Sigmoid colon (tissue), 7 donors: ENCODE measurements at places on chromosomes 5 and 9.

DNA sequence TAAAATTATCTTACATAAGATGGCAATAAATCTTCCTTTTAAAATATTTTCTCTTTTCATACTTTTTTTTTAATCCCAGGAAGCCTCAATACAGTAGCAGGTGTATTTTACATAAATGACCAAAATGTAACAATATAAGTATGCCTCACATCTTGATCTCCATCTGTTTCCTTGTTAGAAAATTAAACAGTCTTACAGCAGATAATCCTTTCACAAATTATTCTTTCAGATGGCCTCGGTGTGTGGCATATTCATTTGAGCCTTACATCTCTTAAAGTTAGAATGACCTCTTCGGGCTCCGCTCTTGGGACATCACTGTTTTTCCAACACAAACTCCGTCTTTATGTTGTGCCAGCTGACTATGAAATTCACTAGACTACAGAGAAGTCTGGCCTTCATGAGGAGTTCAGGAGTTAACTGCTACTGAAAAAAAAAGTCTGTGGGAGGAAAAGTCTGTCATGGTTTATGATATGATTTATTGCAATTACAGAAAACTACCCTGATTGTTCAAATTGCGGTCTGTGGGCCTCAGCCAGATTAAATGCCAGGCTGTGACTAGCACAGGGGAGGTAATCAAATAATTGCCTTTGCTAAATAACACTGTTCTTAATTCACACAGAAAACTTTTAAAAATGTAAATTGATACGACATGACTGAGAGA, 292.9 kb upstream of the PUM3 start:
- DNase-seq = no peak

GRCh38 chr9:69004836-69005235, 9.1 kb downstream of the PRKACG start:
- DNase-seq = no peak

- no peak for DNase-seq
Measured at GRCh38 chr9:121607434-121608167, 43.8 kb upstream of the DAB2IP start.

- DNase-seq = no peak
Measured at GRCh38 chr5:8923526-8923925, 622.3 kb downstream of the SEMA5A start.

- DNase-seq = no peak
Measured at GRCh38 chr9:109780453-109781033, 545 bp downstream of the PALM2AKAP2 start.

DNA sequence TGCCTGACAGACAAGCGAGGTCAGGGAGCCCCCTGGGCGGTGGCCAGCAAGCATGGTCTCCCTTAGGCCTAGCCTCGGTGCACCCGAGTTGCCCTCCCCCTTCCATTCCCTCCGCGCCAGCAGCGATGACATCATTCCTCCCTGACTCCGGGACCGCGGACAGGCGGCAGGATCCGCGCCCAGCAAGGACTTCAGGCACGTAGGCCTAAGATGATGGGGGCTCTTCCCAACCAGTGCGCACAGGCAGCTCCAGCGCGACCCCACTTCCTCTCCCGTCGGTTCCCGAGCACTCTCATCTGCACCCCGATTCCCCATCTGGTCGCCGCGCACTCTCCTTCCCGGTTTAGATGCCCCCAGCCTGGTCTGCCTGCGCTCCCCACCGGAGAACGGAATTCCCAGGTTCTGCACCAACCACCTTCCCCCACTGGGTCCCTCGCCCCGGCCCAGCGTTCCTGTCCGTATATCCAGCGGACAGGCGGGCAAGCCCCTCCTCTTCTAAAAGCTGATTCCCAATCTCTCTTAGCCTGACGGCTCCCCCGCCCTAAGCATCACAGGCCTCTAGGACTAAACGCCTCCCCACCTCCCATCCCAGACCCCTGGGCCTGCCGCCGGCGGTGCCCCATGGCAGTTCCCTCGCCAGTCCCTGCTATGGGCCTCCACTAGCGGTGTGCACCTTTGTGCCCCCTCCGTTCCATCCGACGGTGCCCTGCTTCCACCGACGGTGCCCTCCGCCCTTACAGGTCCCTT, 931 bp downstream of the FAM219A start:
- peak; percentile 90 for DNase-seq
